ENCODE measurements at places on chromosomes 1 and 21. TPM values are rescaled to one million over a fixed set of nuclear protein-coding genes. Genes with fewer than 3 reads are reported as not detected.

DNA sequence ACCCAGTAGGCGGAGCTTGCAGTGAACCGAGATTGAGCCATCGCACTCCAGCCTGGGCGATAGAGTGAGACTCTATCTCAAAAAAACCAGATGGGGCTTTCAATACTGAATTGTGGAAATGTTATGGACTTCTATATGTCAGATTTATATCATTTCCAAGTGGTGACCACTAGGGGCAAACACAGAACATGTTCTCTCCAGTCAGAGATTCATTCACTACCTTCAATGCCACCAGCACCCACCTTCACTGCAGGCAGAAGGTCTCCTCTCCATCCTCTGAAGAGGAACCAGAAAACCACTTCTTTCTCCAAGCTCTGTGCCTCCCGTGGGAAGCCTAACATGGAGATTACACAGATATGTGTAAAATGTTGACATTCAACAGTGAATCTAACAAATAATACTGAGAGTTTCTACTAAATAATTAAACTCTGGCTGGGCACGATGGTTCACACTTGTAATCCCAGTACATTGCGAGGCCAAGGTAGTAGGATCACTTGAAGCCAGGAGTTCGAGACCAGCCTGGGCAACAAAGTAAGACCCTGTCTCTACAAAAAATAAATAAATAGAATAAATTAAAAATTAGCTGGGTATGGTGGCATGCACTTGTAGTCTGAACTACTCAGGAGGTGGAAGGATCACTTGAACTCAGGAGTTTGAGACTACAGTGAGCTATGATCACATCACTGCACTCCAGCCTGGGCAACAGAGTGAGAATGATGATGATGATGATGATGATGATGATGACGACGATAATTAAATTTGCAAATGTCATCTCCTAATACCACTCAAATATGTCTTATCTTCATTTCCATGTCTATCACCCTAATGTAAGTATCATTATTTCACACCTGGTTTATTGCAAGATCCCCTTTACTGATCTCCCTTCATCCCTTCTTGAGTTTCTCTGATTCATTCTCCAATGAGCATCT is 151.1 kb downstream of the ZNF281 start:
- DNase-seq: peak; percentile 28

DNA sequence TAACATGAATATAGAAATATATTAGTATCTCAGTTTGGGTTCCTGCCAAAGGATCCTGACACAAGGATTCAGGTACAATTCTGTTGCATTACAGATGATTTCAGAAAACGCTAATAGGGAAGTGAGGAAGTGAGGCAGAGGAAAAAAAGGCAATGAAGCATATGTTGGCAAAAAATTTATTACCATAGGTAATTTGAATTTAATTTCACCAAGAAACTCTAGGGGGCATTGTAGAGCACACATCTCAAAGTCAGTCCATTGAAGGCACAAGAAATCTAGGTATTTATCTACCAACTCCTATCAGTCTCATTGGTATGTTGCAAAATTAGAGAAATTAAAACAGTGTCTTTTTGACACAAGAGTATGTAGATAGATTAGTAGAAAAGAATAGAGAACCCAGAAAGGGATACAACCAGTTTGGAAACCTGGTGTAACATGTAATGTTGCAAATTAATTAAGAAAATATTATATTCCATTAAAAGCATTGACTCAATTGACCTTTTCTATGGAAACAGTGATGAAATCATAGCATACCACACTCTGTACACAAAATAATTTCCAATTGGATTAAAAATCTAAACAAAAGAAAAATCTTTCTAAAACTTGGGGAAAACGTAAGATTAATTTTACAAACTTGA is 104.9 kb upstream of the SNX7 start:
- DNase-seq: peak; percentile 13

- no peak for DNase-seq
Measured at GRCh38 chr1:154847891-154848290, 22.2 kb downstream of the KCNN3 start.

GRCh38 chr1:73914951-73915350 is 283.0 kb downstream of the LRRIQ3 start:
- DNase-seq: no peak

GRCh38 chr1:51734896-51735745 is 118.2 kb downstream of the OSBPL9 start:
- DNase-seq: no peak

- DNase-seq: peak; percentile 62
Measured at GRCh38 chr21:20997636-20998455, at the start of gene NCAM2. Gene NCAM2, plus strand, starts transcription at chr21:20998409.

Gene MCOLN2
- 7.6 TPM for total RNA-seq

- DNase-seq: no peak
Measured at GRCh38 chr1:20578062-20578461, 10.8 kb upstream of the CDA start.

- no peak for DNase-seq
Measured at GRCh38 chr1:5430136-5430535, 562.1 kb downstream of the NPHP4 start.

Gene TFF2
- not detected for total RNA-seq

- no peak for DNase-seq
Measured at GRCh38 chr1:184910691-184911091, 63.6 kb downstream of the NIBAN1 start.

Gene KRTCAP2
- 476 TPM for total RNA-seq

Data from NCI-H460 (cell line).